Esophagus muscularis mucosa (tissue), 4 donors: ENCODE measurements at places on chromosomes 6 and 20. TPM values are rescaled to one million over a fixed set of nuclear protein-coding genes. Genes with fewer than 3 reads are reported as not detected.
A peak's percentile ranks its signal among the peaks of the same experiment; 100 is the strongest.

Gene OGFRL1
- 29.2 TPM for total RNA-seq

Gene TINAG
- total RNA-seq = not detected

Gene KHDRBS2
- 0.17 TPM for total RNA-seq

Gene MYLK2
- total RNA-seq = not detected

Gene HMGA1
- total RNA-seq = 19.0 TPM

- no peaks in the 10 kb centered on the region for H3K27me3 ChIP-seq
- H3K4me3 ChIP-seq = no peak overlapping the region
- no peaks in the 10 kb centered on the region for H3K36me3 ChIP-seq
These were observed 152.7 kb downstream of the DLL1 start for GRCh38 chr6:170137911-170138910.

DNA sequence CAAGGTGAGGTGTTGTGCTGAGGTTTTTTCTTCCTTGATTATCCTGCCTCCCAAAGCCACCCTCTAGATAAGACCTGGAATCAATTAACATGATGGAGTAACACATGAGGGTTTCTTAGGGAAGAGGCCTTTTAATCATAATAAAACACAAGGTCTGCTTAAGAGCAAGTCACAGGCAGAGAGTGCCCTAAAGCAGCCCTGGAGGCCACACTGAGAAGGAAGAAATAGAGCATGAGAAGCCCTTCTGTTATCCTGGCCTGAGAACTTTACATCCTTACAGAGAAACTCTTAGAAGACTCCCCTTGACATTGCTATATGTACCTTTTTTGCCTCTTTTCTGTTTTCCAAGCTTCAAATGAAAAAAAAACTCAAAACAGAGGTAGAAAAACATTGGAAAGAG, 132.3 kb downstream of the CEP57L1 start:
- H3K27ac ChIP-seq = no peak overlapping the region
- DNase-seq = no peak
- H3K4me3 ChIP-seq = no peak overlapping the region
- no peaks in the 10 kb centered on the region for H3K4me1 ChIP-seq
- H3K27me3 ChIP-seq = no peaks in the 10 kb centered on the region

DNA sequence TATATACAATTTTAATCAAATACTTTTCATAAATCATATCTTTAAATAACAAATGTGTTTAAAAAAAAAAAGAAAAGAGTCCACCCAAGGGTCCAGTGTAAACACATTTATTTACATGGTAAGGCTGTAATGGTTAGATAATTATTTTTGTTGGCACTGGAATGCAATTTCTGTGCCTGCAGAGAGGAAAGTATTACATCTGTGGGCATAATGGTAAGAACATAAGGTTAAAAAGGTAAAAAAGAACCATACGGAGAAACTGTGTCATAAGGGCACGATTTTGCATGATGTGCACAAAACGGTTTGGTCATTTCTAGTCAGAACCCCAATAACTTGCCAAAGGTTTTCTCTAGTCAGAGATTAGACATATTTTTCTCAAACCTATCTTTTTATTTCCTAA, 54.3 kb downstream of the RWDD2A start:
- no peaks in the 10 kb centered on the region for H3K27me3 ChIP-seq
- no peak overlapping the region for H3K27ac ChIP-seq
- no peaks in the 10 kb centered on the region for H3K36me3 ChIP-seq
- no peaks in the 10 kb centered on the region for H3K4me1 ChIP-seq
- no peak for DNase-seq

DNA sequence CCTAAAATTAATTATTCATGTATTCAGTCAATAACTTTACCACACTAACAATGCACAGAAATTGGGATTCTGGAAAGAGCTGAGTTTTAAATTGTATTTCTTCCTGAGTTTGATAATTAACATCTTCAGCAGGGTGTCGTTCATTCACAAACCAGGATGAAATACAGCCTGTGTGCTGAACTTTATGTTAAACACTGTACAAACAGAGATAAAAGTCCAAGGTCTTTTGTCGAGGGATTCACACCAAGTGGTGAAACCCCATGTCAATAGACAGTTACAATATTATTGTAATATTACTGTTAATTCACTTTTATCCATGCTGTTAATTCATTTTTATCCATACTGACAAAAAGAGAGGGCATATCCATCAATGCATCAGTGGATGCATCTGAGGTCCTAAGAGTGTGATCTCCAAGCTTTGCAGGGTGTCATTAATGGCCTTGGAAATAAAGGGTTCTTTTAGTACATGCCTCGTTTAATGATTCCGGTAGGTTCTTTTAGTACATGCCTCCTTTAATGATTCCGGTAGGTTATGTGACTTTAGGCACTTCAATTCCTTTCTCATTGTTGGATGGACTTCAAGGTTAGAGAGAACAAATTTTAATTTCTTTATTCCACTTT, 234.3 kb downstream of the PLCB1 start:
- H3K4me1 ChIP-seq = peaks cover under 1% of the 10 kb centered on the region
- no peaks in the 10 kb centered on the region for H3K36me3 ChIP-seq
- no peak for DNase-seq

DNA sequence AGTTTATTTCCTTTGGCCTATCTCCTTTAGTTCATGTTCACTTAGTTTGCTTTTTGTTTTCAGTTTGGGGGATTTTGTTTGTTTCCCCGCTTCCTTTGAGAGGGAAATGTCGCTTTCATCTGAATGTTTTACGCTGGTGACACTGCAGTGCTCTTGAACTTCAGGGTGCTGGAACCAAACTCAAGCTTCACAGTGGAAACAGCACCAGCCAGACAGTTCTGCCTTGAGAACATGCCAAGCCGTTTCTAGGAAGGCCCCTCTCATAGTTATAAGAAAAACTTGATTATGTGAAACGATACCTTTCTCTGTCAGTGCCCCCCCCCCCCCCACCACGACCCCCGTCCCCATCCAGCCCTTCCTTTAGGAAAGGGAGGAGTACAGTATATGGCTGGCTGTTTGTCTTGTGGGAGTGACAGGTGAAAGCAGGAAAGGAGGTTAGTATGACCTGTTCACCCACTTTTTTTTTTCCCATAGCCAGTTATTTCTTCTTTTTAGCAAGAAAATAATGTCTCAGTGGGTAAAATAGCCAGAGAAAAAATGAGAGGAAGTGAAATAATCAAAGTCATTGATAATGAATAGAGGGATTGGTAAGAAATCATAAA, 130.1 kb downstream of the LRRC1 start:
- no peak overlapping the region for H3K4me3 ChIP-seq
- no peak overlapping the region for H3K27ac ChIP-seq
- no peaks in the 10 kb centered on the region for H3K27me3 ChIP-seq
- peaks cover 22% of the 10 kb centered on the region for H3K36me3 ChIP-seq

- no peak overlapping the region for H3K27ac ChIP-seq
- no peak overlapping the region for H3K4me3 ChIP-seq
- DNase-seq = no peak
- no peaks in the 10 kb centered on the region for H3K36me3 ChIP-seq
These were observed 347.6 kb upstream of the IMPG1 start for GRCh38 chr6:76420094-76420493.

DNA sequence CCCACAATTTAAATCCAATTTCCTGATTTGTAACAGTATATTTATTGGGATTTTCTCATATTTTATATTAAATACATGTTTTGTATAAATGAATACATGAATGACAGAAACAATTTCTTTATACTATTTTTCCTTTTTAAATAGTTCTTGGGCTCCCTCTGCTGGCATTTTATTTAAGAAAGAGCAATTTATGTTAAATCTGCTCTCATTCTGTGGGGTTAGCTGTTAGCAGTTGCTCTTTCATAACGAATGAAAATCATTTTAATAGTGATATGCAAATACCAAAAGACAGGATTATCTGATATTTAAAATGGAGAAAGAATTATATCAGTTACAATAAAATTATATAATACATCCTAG, 118.3 kb downstream of the RALGAPA2 start:
- H3K27ac ChIP-seq = no peak overlapping the region
- no peak overlapping the region for H3K4me3 ChIP-seq
- H3K4me1 ChIP-seq = peaks cover 13% of the 10 kb centered on the region
- no peaks in the 10 kb centered on the region for H3K27me3 ChIP-seq
- DNase-seq = no peak
- H3K36me3 ChIP-seq = peaks cover 27% of the 10 kb centered on the region

- DNase-seq = no peak
- H3K4me3 ChIP-seq = no peak overlapping the region
- no peaks in the 10 kb centered on the region for H3K36me3 ChIP-seq
- H3K27me3 ChIP-seq = no peaks in the 10 kb centered on the region
- H3K4me1 ChIP-seq = peaks cover 29% of the 10 kb centered on the region
These were observed 406.1 kb downstream of the EPM2A start for GRCh38 chr6:145329257-145329656.

- H3K27me3 ChIP-seq = no peaks in the 10 kb centered on the region
- no peaks in the 10 kb centered on the region for H3K36me3 ChIP-seq
- H3K4me1 ChIP-seq = peaks cover 12% of the 10 kb centered on the region
- DNase-seq = no peak
- no peak overlapping the region for H3K4me3 ChIP-seq
- no peak overlapping the region for H3K27ac ChIP-seq
These were observed 119.1 kb downstream of the PRND start for GRCh38 chr20:4840801-4841200.

DNA sequence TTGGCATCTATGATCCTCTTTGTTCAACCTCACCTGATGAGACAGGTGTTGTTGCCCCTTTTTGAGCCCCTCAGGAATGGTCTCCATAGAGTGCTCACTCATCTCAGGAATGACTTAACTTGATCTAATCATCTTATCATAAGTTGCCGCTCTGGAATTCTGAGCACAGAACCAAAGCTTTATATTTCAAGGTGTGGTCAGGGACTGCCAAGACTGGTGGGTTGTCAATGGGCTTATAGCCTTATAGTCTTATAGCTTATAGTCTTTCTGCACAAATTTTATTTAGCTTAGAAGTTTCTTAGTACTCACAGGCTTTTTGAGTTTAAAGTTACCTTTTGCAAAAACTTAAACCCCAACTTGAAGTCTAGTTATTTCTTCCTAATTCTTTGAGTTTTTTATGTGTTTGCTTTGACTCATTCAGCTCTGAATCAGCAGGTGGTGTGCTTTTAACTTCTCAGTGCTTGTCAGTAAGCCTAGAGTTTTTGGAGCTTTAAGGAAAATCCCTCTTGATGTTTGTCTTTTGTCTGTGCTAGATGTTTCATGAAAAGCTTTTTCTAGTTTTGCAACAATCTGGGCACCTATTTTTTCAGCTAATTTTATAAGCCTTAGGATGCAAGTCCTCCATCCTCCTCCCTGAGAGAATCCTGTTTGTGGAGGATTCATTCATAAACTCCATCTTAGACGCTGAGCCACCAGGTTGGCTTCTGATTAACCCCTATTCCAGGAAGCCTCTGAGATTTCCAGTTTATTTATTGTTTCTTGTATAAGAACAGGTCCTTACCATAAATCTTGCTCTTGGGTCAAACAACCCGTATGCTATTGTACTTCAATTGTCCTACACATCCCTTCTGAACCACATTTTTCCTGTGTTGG, 72.3 kb upstream of the SSTR4 start:
- no peak for DNase-seq
- H3K27ac ChIP-seq = no peak overlapping the region
- no peaks in the 10 kb centered on the region for H3K36me3 ChIP-seq
- H3K4me3 ChIP-seq = no peak overlapping the region

DNA sequence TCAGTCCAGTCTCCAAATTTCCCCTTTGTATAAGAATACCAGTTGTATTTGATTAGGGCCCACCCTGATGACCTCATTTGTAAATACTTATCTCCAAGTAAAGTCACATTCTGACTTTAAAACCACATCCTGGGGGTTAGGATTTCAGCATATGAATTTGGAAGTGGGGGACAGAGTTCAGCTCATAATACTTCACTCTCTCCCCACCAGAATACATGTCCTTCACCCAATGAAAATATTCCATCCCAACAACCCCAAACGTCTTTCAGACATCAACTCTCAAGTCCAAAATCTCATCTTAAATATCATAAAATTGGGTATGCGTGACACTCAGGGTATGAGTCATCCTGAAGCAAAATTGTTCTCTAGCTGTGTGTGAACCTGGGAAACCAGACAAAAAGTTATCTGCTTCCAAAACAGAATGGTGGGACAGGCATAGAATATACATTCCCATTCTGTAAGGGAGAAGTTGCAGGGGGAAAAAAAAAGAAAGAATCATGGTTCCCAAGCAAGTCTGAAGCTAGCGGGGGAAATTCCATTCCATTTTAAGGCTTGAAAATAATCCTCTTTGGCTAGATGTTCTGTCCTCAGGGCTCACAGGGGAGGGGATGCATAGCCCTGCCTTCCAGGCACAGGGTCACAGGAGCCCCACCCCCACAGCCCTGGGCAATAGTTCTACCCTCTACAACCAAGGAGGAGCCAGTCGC, 113.9 kb downstream of the ADAT2 start:
- no peaks in the 10 kb centered on the region for H3K27me3 ChIP-seq
- H3K4me1 ChIP-seq = no peaks in the 10 kb centered on the region
- H3K36me3 ChIP-seq = peaks cover 9% of the 10 kb centered on the region
- H3K27ac ChIP-seq = no peak overlapping the region

DNA sequence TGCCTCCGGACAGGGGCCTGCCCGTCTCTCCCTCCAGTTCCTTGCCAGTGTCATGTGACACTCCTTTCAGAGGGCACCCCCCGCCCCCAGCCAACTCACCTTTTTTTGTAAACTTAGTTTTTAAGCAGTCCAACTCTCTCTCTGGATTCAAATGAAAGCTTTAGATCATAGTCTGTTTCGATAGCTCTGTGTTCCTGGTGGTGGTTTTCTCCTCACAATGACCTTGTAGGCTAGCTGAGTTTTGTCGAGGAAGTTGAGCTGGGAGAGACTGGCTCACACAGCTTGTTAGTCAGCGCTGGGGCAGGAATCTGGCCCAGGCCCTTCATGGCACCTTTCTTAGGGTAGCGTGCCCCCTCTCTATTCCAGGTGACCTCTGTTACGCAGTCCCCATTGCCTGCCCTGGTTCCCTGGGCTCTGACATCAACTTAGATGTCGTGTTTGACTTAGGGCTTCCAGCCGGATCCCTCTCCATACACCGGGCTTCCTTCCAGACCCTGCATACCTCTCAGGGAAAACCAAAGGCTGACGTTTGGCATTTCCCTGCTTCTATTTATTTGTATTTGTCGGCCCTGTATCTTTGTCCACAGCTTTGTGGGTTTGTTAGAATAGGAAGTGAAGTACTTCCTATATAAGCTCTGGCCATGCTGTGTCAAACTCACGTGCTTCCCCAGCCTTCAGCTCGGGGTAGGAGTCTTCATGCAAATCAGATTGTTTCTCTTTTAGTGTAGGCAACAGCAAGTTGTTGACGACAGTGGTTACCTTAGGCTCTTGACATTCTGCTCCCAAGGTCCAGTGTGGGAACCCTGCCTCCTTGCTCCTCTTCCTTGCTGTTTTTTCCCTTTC, 12.7 kb downstream of the IGF2R start:
- H3K36me3 ChIP-seq = no peaks in the 10 kb centered on the region
- H3K27ac ChIP-seq = peak overlapping the region; percentile 45
- H3K27me3 ChIP-seq = no peaks in the 10 kb centered on the region
- peaks cover 87% of the 10 kb centered on the region for H3K4me1 ChIP-seq

DNA sequence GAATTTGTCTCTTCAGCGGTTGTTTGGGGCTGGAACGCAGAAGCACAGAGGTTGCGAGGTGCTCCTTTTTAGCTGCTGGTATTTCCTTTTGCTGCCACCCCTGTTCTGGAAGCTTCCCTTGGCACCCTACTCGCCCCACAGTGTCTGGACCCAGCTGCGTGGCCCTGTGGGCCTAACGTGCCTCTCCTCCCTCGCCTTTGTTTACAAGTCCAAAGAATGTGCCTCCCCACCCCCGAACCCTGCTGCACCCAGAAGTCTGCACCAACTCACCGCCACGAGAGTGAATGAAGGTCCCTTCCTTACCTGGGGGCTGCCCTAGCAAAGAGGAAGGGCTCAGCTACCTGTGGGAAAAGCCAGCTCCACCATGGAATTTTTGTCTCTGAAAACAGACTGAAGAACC, 139.7 kb upstream of the RPS6KA2 start:
- no peaks in the 10 kb centered on the region for H3K4me1 ChIP-seq
- no peak overlapping the region for H3K27ac ChIP-seq

GRCh38 chr6:106300020-106300780, 25.4 kb downstream of the ATG5 start:
- no peaks in the 10 kb centered on the region for H3K36me3 ChIP-seq
- DNase-seq = no peak
- H3K27ac ChIP-seq = no peak overlapping the region
- H3K4me1 ChIP-seq = peaks cover 10% of the 10 kb centered on the region
